ENCODE measurements at places on chromosomes 5 and 9. TPM values are rescaled to one million over a fixed set of nuclear protein-coding genes. Genes with fewer than 3 reads are reported as not detected.

The C5orf22 gene
- total RNA-seq: 27.5 TPM

The PCDHGA2 gene
- 1.2 TPM for total RNA-seq

The ACOT12 gene
- total RNA-seq: not detected

The FAM200C gene
- 2.6 TPM for total RNA-seq

The IFNA4 gene
- total RNA-seq: not detected

The ZNF622 gene
- 23.1 TPM for total RNA-seq

The C5orf52 gene
- not detected for total RNA-seq

The MCTP1 gene
- total RNA-seq: 203 TPM

The FAM221B gene
- not detected for total RNA-seq

The CHSY3 gene
- total RNA-seq: 6.8 TPM

The TMEM252 gene
- total RNA-seq: not detected
